ENCODE measurements at places on chromosomes 11 and 22.

DNA sequence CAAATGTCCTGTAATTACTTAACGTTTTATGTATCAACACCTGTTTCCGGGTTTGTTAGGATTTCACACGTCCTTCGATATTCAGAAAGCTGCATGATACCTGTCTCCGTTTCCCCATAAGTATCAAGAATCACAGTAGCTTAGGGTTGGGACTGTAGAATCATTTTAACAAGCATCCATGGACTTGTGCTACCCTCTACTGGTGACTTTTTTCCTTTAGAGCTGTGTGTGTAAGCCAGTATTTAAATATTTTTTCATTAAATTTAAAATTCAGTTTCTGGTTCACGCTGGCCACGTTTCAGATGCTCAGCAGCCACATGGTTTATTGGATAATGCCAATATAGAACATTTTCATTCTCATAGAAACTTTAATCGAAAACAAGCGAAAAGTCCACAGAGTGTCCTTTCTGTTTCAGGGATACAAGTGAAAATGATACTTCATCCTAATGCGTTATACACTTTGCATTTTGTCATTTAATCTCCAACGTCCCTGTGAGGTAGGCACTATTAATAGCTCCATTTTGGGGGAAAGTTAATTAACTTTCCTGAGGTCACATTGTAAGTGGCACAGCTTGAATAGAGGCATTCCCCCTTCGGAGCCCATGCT lies 61.5 kb upstream of the SLC25A18 start:
- DNase-seq: peak; percentile 75

- DNase-seq: no peak
Measured at GRCh38 chr11:20235164-20235563, 74.9 kb upstream of the DBX1 start.

GRCh38 chr11:14179116-14179820 lies 179.7 kb downstream of the RRAS2 start:
- no peak for DNase-seq

DNA sequence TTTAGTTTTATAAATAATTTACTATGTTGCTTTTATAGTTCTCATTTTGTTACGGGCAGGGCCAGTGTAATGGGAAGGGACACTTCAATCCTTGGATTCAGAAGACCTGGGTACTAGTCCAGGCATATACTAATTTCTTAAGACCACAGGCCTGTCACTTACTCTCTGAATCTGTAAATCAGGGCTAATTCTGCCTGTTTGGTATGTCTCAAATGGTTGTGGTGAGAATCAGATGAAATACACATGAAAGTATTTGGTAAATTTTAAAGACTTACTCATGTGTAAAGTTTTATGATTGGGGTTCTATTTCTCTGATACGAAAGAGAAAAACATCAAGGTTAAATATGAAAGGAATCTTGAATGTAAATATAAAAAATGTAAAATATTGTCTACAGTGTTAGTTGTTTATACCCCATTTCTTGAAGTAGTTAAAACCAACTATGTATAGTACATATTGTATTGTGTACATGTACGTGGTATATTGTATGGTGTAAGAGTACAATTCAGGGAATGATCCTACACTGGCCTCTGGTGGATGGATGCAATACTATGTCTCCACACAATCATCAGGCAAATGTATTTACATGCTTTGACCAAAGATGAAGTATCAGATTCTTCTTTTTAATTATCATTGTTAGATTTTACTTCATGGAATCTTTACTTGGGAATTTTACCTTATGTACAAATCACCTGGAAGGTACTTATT lies 24.5 kb upstream of the RAG2 start:
- peak; percentile 15 for DNase-seq

GRCh38 chr22:47322854-47323253 lies 560.4 kb downstream of the TBC1D22A start:
- no peak for DNase-seq

- no peak for DNase-seq
Measured at GRCh38 chr11:60498399-60498798, 5.8 kb downstream of the MS4A12 start.

Measured in left lung (tissue), 14 donors.